ENCODE measurements at places on chromosomes 2 and 18.
A peak's percentile ranks its signal among the peaks of the same experiment; 100 is the strongest.

DNA sequence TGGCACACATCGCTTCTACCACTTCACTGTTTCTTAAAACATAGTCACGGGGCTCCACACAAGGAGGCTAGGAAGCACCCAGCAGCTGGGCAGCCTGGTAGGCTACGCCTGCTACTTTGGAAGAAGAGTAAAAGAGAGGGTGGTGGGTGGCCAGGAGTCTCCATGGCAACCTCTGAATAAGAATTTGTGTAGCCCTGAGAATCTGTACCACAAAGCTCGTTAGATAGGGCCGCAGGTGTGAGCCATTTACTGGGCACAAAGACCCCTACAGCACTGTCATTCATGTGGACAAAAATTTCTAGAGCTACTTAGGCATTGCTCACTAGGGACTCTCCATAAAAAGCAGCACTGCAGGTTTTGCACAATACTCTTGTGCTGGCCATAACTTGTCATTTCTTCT is 166.4 kb upstream of the MSH6 start:
- DNase-seq = no peak

- no peak for DNase-seq
These were observed 859 bp downstream of the GREB1L start for GRCh38 chr18:21242780-21243401.

DNA sequence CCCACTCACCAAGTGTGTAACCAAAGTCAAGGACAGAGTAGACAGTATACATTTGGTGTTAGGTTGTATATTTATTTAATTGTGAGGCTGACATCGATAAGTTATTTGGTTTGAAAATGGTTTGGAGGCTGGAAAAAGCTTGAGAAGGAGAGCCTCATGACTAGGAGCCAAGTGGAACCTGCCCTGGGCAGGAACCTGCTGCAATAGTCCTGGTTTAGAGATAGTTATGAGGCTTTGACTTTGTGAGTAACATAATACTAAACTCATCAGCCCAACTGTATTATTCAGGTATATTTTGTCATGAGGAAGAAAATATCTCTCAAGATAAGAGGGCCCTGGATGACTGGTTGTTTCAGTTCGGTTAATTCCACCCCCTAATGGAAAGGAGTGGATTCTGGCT is 234.3 kb upstream of the CYRIA start:
- DNase-seq = no peak

DNA sequence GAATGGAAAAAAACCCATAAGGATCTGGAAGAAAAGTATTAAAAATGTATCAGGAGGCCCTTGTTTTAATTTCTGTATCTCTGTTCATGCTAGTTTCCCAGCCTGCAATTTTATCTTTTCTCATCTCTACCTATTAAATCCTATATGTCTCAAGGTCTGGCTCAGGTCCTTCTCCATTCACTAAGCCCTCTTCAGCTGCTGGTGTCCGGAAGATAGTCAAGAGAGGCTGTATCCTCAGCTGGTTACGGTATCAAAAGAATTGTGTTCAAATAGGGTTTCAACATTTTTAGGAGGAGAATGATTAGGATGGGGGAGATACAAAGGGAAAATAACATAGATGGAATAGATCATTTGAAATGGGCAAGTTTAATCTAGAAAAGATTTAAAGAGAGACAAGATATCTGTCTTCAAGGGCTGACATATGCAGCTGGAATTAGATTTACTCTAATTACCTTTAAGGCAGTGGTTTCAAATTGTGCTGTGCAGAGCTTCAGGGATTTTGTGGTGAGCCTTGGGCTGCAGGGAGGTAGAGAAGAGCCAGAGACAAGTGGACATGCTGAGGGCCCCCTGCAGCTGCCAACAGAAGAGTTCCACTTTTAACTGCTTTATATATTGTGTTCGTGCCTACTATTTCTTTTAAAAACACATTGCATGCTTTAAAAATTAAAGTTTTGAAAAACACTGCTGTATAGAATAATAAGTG is 24.1 kb downstream of the GREB1L start:
- no peak for DNase-seq

GRCh38 chr18:39602131-39602530 is 2036.5 kb upstream of the CELF4 start:
- DNase-seq = peak; percentile 53

- no peak for DNase-seq
These were observed 463.0 kb downstream of the FBXO15 start for GRCh38 chr18:73684647-73685046.

DNA sequence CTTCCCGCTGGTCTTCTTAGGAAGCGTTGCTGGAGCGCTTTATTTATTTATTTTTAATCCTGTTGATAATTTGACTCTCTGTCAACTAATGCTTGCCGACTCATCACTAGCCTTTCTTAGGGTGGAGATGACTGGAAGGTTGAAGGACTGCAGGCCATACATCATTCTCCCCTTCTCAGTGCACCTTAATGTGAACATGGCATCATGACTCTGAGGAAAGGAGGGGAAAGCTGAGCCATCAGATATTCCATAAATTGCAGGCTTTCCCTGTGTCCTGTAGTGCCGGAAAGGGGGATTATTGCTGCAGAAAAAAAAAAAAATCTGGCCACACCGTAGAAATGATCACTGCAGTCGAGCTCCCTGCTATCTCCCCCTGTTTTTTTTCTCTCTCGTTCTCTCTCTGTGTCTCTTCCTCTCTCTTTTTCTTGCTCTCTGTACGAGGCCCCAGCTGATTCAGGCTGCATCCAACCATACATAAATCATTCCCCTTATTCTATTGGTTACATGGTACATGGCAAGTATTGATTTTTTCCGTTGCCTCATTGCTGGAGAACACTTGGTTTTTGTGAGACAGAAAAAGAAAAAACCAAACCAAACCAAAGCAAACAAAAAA is 125.8 kb upstream of the EFEMP1 start:
- DNase-seq = no peak

DNA sequence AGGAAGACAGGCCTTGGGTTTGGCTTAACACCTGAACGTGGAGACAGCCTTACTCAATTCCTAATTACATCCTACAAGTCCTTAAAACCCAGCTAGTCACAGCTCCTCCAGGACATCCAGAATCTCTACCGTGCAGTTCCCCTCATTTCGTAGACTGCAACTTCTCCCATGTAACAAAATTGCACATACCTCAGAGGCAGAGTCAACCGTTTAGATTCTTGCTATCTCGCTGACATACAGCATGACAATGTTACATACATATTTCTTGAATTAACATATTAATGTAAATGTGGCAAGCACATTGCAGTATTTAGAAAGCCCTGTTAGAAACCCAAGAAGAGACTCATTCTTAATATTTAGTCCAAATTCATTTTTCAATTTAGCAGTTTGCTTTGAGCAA is 358.7 kb downstream of the SETBP1 start:
- no peak for DNase-seq

- no peak for DNase-seq
These were observed 74.0 kb upstream of the SEC11C start for GRCh38 chr18:59065684-59066083.

DNA sequence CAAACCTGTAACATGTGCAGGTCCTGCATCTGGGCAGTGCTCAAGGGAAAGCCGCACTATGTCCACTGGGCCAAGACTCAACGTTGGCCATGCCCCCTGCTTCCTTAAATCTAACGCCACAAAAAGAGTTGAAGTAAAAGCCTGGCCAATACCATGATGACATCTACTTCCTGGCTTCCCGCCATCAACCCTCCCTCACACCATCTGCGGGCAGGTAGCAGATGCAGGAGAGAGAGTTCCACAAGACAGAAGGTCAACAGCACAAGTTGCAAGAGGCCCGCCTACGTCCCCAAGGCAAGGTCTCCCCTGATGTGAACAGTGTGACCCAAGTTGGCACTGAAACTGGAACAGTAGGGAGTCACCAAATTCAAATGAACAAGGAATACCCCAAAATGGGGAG is 48.4 kb downstream of the ABCG8 start:
- DNase-seq = peak; percentile 55

DNA sequence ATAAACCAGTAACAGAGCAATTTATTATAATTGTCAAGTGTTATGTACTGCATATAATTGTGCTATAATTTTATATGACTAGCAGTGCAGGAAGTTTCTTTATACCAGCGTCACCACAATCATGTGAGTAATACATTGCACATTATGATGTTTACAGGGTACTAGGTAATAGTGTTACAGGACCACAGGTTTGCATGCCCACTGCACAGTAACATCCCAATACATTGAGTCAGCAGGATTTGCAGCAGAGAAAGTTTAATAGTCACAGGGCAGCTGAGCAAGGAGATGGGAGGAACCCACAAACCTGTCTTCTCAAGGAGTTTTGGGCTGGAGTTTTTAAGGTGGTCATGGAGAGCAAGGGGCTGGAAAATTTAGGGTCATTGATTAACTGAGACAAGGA is 1042.9 kb upstream of the ACVR2A start:
- DNase-seq = no peak

- DNase-seq = no peak
These were observed 16.3 kb upstream of the CCDC68 start for GRCh38 chr18:54975598-54975997.

- no peak for DNase-seq
These were observed 927.0 kb downstream of the DPP10 start for GRCh38 chr2:115369400-115369799.

Measured in G401 (cell line).